ENCODE measurements at places on chromosomes 3 and 15.

- no peak for DNase-seq
These were observed 18.2 kb upstream of the HRH1 start for GRCh38 chr3:11136116-11136515.

GRCh38 chr15:57708047-57708446, 1.5 kb downstream of the POLR2M start:
- no peak for DNase-seq

GRCh38 chr15:89674526-89674925, 4.6 kb downstream of the PLIN1 start:
- no peak for DNase-seq

GRCh38 chr3:173078525-173078924, 62.5 kb downstream of the SPATA16 start:
- DNase-seq: no peak

DNA sequence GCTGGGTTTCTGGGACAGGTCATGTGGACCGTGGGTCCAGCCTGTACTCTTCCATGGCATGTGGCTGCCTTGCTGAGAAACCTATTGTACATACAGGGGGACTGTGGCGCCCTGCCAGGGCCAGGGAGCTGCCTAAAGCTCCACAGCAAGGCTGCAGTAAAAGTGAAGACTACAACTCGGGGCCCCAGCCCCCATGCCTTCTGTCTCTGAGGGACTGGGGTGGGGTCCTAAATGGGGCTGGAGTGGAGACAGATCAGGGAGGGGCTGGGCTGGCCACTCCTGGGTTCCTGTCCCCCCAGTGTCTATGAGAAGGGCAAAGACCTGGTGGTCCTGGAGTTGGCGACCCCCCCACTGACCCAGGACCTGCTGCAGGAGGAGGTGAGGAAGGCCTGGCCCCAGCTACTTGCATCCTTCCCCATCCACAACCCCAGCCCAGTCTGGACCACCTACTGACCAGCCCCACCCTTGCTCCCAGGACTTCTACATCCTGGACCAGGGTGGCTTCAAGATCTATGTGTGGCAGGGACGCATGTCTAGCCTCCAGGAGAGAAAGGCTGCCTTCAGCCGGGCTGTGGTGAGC, 7.3 kb downstream of the VILL start:
- no peak for DNase-seq

- no peak for DNase-seq
These were observed 605.9 kb downstream of the ROBO1 start for GRCh38 chr3:79161941-79162340.

GRCh38 chr3:172627057-172627809, 83.6 kb downstream of the NCEH1 start:
- no peak for DNase-seq

- DNase-seq: no peak
These were observed at the start of gene CHRNA3 for GRCh38 chr15:78620527-78621421. Gene CHRNA3, minus strand, starts transcription at chr15:78620996. Its CDS starts 202 bp downstream, at chr15:78620794.

- DNase-seq: no peak
These were observed 235.7 kb downstream of the SLC9A9 start for GRCh38 chr3:143612541-143612940.

- DNase-seq: no peak
These were observed 375.8 kb downstream of the TIGIT start for GRCh38 chr3:114669614-114670013.

Data from CD4-positive, alpha-beta T cell treated with Interleukin-17A for 4 hours (primary cell).